ENCODE measurements at places on chromosomes 6 and 20.

- no peak for DNase-seq
Measured at GRCh38 chr6:103011605-103012004, 1618.1 kb downstream of the GRIK2 start.

GRCh38 chr6:3737149-3737830 is 14.2 kb downstream of the PXDC1 start:
- no peak for DNase-seq

DNA sequence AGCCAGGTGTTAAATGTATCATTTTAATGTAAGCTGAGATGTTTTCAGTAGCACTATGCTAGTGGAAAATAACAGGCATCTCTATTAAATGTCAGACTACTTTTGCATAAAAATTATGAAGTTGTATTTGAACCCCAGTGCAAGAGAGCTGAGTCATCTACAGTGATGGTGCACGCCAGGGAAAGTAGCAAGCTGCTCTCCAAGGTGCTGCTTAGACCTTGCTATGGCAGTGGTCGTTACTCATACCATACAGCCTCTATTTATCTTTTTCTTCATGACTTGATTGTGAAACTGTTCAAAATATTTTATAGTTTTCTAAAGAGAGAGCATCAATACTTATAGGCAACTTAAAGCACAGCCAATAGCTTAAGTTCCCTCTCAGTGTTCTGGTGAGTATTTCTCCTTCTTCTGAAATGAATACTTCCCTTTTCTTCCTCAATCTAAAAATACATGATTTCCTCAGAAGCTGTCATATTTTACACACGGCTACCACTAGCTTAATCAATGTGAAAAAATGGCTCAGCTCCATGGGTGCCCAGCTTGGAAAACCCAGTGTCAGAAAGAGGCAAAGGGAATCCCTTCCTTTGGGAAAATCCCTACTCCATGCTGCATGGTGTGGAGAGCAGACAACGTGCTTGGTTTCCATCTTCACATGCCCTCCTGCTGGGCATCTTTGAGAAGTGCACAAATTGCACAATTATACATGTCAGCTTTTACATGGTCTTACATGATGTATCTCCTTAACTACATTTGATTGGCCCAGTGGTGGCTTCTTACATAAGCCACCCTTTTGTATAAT is 105.6 kb downstream of the ELOVL4 start:
- no peak for DNase-seq

DNA sequence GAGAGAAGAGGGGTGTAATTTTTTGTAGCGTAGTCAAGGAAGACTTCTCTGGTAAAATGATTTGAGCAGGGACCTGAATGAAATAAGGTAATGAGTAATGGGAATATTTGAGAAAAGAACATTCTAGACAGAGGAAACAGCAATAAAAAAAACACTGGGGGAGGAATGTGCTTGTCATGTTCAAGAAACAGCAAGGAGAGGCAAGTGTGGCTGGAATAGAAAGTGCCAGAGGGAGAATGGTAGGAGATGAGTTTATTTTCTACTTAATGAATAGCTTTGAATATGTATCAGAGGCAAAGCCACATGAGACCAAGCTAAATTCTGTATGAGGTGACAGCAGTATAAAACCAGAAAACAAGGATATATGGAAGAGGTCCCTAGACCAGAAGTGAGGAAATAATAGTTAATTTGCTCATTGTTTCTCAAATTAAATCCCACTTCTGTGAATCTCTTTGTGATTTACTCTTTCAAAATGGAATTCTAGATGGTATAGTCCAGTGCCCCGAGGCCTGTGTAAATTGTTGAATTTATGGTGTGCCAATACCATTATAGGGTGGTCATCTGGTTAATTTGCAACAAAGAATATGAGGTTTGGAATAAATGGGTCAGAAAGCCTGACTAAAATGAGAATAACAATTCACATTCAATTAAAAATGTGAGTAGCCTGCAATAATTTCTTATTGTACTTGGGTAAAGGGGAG is 170.2 kb downstream of the CDKAL1 start:
- DNase-seq = no peak

GRCh38 chr6:166610069-166610468 is 17.0 kb downstream of the RPS6KA2 start:
- DNase-seq = no peak

GRCh38 chr6:52981222-52981900 is 13.7 kb downstream of the GSTA4 start:
- DNase-seq = no peak

DNA sequence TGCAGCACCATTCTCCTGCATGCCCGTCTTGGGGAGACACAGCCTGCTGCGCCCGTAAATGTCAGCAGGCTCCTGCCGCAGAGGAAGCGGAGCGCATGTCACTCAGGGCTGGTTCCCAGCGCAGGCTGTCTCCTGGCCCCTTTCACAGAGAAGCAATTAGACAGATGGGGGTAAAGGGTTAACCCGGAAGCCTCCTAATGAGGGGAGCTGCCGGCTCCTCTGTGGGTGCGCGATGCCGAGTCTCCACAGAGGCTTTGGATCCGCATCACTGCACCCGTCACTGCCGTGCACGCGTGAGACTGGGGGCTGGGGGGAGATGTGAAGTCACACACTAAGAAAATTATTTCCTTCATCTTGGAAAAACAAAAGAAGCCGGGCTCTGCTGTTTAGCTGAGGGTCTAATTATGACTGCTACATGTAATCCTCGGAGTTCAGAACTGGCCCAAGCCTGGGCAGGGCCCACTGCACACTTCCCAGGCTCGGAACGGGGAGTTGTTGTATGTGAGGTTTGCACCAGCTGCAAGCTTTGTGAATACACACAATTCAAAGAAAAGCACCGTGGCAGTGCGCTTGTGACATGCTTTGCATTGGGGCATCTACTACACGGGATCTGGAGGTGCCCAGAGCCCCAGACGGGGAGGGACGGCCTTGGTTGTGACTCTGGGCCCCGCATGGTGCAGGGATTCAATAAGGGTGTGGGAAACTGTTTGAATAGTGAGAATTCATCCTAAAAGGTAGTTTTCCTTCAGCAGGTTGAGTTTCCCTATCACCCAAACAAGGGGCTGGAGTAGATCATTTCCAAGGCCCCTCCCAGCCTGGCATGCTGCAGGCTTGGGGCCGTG is 331.6 kb downstream of the TAF4 start:
- no peak for DNase-seq

DNA sequence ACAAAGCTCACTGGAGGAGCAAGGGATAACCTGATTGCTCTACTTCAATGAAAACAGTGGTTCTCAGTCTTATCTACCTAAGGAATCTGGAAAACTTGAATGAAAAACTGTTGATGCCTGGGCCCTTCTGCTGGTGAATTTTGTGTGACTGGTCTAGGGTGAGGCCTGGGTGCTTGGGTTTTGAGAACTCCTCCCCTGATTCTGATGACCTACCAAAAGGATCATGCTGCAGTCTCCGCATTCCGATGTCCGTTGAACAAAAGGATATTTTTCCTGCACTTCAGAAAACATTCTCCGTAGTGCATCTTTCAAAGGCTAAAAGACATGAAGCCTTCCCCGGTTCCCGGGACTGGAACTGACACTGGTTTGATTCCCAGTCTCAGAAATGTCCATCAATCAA is 157.9 kb downstream of the SYNDIG1 start:
- no peak for DNase-seq

GRCh38 chr6:36578431-36578830 is 15.7 kb upstream of the SRSF3 start:
- DNase-seq = no peak

Measured in forelimb muscle (tissue), 1 donor.